ENCODE measurements at places on chromosomes 11 and 22.

- DNase-seq = no peak
Observed at GRCh38 chr11:73257342-73258103, 14.6 kb upstream of the P2RY6 start.

GRCh38 chr11:122089111-122089510 lies 26.9 kb downstream of the BLID start:
- DNase-seq = no peak

DNA sequence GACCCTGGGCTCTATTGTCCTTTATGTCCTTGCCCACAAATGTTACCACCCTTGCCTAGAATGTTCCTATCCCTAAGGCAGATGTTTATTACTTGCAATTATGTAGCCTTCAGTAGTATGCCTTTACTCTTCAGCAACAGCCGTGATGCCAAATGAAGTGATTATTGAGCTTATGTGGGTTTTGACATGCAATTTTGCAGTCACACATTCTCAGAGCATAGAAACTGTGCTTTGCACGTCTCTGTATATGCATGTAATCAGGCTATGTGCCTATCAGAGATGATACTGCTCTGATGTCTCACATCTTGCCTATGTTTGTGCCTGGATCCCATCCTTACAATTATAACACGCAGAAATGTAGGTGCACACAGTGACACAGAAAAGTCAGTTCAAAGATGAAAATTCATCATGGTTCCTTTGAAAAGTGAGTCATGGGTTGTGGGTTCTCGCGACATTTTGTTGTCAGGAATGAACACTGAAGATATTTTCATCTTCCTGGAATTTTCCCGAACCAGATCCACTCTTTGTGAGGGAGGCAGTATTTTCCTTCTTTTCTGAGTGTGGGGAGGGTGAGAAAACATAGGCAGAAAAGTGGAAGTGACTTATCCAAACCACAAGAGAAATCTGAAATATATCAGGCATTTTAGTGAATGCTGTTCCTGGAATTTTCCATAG lies 81.1 kb downstream of the BMAL1 start:
- no peak for DNase-seq

DNA sequence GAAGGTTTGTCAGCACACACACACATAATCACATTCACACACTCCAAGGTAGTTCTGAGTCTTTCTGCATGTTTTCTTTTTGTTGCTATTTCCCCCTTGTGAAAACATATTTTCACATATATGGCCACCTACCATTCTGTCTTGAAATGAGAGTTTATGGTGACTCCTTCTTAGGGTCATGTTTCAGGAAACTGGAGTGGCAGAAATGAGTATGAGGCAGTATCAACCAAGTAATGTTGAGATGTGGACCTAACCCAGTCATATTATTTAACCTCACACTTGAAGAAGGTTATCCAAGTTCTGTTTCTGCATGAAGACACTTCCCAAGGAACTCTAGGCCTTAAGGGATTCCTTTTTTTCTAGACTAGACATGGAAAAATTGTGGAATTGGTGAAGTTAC lies 481.4 kb downstream of the ETS1 start:
- no peak for DNase-seq

DNA sequence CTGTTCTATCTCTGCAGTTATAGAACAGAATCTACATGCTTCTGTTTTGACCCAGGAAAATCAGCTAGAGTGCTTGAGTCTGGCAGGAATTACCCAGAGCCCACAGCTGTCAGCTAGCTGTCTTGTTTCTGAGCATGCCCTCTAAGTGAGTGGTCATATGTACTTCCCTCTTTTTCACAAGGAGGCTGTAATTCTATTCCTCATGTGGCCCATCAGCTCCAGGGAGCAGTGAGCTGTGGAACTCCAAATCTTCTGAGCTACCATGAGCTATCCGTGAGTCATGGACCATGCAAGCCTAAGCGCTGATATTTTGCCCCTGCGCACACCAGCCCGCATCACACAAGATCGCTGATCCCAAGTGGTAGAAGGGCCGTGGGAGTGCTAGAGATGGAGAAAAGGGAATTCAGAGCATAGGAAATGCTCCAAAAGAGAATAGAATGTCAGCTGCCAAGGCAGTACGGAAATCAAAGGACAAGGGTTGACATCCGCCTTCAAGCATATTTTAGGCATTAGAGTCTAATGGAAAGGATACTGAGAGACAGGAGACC lies 5.4 kb downstream of the FJX1 start:
- DNase-seq = no peak

GRCh38 chr11:72456651-72457050 lies 22.3 kb upstream of the CLPB start:
- DNase-seq = no peak
